ENCODE measurements at places on chromosomes 3 and 15.

- DNase-seq = no peak
Observed at GRCh38 chr3:112858410-112859069, 11.9 kb upstream of the CD200R1L start.

GRCh38 chr3:192024751-192025150 is 563.8 kb downstream of the PYDC2 start:
- DNase-seq = no peak

GRCh38 chr3:148372206-148372875 is 325.4 kb upstream of the AGTR1 start:
- no peak for DNase-seq

- DNase-seq = no peak
Observed at GRCh38 chr3:27454914-27455313, 29.3 kb downstream of the SLC4A7 start.

- DNase-seq = no peak
Observed at GRCh38 chr15:77004189-77004588, 9.3 kb downstream of the PSTPIP1 start.

- DNase-seq = no peak
Observed at GRCh38 chr3:124034016-124034843, 42.3 kb upstream of the ROPN1 start.

GRCh38 chr15:40906991-40907802 is 12.9 kb downstream of the VPS18 start:
- no peak for DNase-seq

- no peak for DNase-seq
Observed at GRCh38 chr3:124653797-124654469, 76.3 kb upstream of the UMPS start.

DNA sequence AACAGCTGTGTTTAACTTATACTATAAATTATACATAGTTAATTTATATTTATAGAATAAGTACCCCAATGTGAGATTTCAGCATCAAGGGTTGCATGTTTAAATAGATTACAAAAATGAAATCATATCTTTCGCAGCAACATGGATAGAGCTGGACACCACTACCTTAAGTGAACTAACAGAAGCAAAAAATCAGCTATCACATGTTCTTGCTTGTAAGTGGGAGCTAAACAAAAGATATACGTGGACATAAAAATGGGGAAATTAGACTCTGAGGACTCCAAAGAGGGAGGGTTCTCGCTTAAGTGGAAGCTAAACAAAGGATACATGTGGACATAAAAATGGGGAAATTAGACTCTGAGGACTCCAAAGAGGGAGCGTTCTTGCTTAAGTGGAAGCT is 626.5 kb upstream of the DPPA4 start:
- DNase-seq = no peak

- no peak for DNase-seq
Observed at GRCh38 chr15:65837301-65838294, 31.7 kb upstream of the RAB11A start.

- no peak for DNase-seq
Observed at GRCh38 chr3:176219970-176220369, 977.3 kb downstream of the TBL1XR1 start.

- DNase-seq = no peak
Observed at GRCh38 chr3:73558727-73559075, 66.0 kb downstream of the PDZRN3 start.
